ENCODE measurements at places on chromosomes 7 and 10.
A peak's percentile ranks its signal among the peaks of the same experiment; 100 is the strongest.

- no peak for DNase-seq
Measured at GRCh38 chr10:18399158-18399557, 252.2 kb downstream of the NSUN6 start.

DNA sequence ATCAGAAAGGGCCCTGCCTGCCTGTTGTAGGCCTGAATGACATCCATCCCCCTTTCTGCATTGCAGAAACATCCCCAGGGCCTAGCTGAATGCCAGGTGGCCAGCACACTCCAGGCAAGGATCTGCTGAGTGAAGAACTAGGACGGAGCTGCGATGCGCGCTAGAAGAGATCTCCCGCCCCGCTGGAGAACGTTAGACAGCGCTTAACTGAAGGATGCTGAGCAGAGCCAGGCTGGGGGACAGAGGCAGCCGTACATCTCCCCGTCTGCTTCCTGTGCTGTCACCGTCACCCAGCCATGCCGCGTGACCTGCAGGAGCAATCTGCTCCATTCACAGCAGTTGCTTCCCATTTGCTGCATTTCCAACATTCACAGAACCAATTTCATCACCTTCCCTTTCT is 73.3 kb downstream of the FAM53B start:
- DNase-seq = peak; percentile 33

- DNase-seq = no peak
Measured at GRCh38 chr7:70052691-70053090, 454.4 kb downstream of the AUTS2 start.

- no peak for DNase-seq
Measured at GRCh38 chr7:43577485-43577951, 5.4 kb upstream of the STK17A start.

DNA sequence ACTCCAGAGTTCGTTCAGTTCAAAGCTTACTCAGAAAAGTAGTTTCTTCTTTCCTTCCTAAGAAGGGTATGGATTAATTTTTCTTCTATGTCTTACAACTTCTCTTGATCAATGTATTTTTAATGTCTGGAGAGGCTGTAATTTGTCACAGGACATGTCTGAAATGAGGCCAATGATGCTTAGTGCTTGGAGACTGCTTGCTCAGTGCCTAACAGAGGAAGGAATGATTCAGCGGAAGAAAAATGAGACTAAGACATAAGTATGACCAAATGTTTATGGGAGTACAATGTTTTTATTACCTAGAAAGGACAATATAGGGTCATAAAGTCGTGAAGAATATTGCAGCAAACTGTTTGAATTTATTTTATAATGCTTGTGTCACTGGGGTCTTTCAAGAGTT is 43.3 kb downstream of the GPR37 start:
- DNase-seq = no peak

- no peak for DNase-seq
Measured at GRCh38 chr10:97327348-97328294, 6.9 kb downstream of the FRAT2 start.

GRCh38 chr10:61888744-61889143 is 12.8 kb upstream of the ARID5B start:
- no peak for DNase-seq

- no peak for DNase-seq
Measured at GRCh38 chr10:61634746-61635145, 28.0 kb upstream of the CABCOCO1 start.

DNA sequence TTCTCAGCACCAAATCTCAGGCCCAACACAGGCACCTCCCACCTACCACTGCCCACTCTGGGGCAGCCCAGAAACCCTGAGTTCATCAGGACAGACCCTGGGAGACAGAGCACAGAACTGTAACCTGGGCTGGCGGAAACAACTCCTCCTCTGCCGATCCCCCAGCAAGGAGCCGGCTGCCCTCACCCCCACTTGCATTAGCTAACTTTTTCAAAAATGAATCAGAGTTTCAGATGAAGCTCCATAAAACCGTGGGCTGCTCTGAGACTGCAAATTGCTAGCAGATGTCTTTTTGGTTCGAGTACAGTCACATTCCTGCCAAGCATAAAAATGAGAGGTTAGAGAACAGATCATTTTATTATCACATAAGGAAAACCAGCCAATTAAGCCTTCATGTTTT is 93.4 kb upstream of the PARD3 start:
- DNase-seq = no peak

GRCh38 chr10:119919826-119920225 is 27.3 kb downstream of the SEC23IP start:
- DNase-seq = no peak

DNA sequence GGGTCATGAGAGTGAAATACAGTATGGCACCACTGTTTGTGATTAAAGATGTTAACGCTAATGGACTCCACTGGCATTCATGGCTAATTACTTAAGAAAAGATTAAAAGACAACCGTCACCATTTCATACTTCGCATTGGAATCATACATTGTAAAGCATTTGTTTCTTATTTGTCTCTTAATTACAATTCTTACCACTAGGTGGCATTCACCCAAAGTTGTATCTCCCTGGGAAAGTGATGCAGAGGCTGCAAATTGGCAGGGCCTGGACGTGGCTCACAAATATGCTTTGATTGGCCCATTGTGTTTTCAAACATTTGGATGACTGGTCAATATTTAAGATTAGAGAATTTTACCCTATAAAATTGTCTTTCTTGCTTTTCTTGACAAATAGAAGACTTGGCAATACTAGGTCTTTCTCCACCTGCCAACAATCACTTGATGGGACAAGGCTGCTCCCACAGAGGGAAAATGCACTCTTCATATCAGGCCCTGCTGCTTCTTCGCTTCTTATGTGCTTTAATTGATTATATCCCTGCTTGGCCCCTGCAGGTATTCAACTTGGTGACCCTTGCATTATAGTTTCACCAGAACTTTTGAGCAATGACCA is 72.1 kb upstream of the STARD3NL start:
- DNase-seq = no peak

- DNase-seq = no peak
Measured at GRCh38 chr7:22129166-22129565, 183.5 kb upstream of the CDCA7L start.

- no peak for DNase-seq
Measured at GRCh38 chr7:117218700-117219099, 104.2 kb downstream of the WNT2 start.

DNA sequence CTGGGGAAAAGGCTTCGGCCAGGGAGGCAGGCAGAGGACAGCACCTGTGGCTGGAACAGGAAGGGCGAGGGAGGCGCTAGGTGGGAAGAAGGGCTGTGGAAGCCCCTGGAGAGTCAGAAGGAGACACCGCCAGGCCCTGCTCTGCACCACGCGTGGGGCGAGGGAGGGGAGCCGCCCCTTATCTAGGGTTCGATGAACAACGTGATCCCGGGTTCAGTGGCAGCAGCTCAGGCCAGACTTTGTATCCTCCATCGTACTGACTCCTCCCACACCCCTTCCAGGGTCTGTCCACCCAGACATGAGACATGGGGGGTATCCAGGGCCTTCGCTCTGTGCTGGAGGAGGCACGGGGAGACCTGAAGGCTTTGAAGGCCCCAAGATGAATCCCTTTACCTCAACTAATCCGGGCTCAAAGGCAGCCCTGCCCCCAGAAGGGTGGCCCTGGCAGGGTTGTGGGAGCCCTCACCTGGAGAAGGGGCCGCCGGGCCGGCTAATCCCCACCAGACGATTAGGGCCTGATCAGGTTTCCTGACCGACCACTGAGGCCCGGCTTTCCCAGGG is 110.8 kb downstream of the PDGFA start:
- DNase-seq = no peak

DNA sequence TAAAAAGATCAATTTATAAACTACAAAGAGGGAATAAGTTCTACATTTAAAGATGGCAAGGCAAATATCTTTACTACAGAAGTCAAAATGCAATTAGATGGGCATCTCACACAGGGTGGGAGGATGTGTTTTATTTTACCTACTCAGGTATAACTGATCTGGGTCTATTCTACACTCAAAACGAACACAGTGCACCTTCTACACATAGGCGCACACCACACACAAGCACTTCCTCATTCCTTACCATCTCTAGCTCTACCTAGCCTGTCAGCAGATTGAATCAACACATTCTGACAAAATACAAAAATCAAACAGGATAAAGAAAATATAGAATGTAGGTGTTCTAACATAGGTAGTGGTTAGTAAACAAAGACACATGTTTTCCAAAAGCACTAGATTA is 64.8 kb downstream of the SGCE start:
- DNase-seq = no peak

GRCh38 chr10:93993782-93994437 is at the start of gene PLCE1:
PLCE1 (plus strand) TSS chr10:93993931; CDS start chr10:94031047, 37,116 bp downstream.
- DNase-seq = peak; percentile 26

- DNase-seq = no peak
Measured at GRCh38 chr10:129541200-129541599, 74.2 kb downstream of the MGMT start.
